ENCODE measurements at places on chromosomes 7 and 10. TPM values are rescaled to one million over a fixed set of nuclear protein-coding genes. Genes with fewer than 3 reads are reported as not detected.

PILRA gene
- not detected for total RNA-seq

FAM241B gene
- 4.3 TPM for total RNA-seq

TMEM270 gene
- total RNA-seq: not detected

SUN3 gene
- total RNA-seq: not detected

DDC gene
- total RNA-seq: not detected

OR2A1 gene
- not detected for total RNA-seq

ITIH2 gene
- not detected for total RNA-seq

HOXA2 gene
- total RNA-seq: not detected

LRRTM3 gene
- not detected for total RNA-seq

- DNase-seq: no peak
These were observed 47.2 kb downstream of the TMEM270 start for GRCh38 chr7:73908123-73908611.

DNA sequence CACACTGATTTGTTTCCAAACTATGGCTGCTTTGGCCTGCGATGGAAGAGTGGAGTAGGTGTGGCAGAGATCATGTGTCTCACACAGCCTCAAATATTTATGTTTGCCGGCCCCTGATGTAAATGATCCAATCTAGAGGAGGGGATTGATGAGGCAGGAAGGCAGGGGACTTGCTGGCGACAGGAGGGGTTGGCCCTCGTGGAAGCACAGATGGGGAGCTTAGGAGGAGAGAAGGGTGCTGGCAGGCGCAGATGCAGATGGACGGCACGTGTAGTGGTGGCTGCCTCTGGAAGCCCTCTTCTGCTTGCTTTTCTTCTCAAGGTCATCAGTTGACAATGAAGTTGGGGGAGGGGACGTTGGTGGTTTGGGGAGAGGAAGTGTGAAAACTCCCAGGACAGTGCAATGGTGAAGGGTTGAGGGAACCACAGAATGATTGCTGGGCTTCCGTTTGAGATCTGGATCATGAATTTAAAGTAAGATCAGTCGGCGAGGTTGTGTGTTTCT lies 15.4 kb downstream of the COL13A1 start:
- DNase-seq: no peak

DNA sequence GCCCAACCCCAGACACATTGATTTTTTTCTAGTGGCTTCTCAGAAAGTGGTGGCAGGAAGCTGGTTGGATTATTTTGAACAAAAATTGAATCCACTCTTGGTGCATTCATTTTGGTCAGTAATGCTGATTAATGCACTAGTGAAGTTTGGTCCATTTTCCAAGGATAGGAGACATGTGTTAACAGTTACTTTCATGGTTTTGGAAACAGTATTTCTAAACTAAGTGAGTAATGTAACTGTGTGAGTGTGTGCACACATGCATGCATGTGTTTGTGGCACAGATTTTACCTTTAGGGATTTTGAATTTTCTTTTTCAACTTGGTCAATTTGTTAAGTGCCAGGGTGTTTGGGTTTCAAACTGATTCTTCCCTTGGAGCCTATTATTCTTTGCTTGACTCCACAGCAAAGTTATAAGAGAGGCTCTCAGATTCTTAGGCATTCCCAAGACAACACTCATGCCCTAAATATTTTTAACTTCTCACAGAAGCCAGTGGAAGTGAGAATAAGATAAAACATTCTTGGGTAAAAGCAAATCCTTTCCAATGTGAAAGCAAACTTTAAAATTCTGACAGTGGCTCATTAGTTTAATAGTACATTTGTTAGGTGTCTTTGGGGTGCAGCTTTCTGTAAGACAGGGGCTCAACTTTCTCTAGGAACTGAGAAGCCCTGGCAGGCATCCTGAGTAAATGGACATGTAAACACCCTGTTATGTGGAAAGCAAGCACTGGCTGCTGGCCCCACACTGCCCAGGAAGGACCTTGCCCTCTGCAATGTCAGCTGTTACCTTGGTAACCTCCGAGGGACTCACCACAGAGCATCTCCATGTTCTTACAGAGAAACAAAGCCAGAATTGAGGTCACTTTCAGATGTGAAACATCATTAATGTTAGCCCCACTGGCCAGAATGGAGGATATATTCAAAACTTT lies 68.4 kb downstream of the ASAH2B start:
- DNase-seq: peak; percentile 43

DNA sequence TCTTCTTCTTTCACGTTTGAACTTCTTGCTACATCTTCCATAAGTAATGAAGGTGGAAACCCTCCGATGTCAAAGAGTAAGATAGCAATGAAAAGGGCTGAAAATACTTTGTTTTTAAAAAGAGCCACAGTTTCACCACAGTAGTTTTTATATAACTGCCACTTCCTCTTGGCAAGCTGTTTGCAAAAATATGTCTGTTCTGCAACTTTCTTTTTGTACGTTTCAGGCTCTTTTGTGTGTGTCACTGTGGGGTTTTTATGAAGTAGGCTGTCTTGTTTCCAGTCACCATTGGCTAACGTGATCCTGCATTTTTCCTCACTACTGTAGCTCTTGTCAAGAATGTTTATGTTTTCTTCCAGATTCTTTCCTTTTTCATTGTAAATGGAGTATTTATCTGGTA lies 55.6 kb downstream of the SLC16A9 start:
- no peak for DNase-seq

GRCh38 chr7:137975221-137975620 lies 26.7 kb downstream of the CREB3L2 start:
- no peak for DNase-seq

GRCh38 chr10:11194859-11195586 lies 177.4 kb downstream of the CELF2 start:
- DNase-seq: no peak

- no peak for DNase-seq
These were observed 178.7 kb upstream of the PODXL start for GRCh38 chr7:131735101-131735500.

DNA sequence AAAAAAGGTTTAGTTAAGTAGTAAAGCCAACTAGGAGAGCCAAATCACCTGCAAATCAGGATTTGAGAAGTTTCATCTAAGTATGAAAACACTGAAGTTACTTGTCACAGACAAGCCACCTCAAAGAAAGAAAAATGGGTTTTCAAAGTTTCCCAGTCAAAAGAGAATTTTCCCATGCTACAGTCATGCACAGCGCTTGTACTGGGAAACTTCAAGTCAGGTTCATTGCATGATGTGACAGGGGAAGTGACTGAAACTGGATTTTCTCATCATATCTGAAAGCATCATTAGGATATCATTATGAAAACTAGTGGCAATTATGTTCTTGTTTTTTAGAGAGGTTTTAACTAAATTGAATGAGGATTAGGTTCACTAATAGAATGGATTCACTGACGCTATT lies 167.0 kb downstream of the SGMS1 start:
- no peak for DNase-seq

DNA sequence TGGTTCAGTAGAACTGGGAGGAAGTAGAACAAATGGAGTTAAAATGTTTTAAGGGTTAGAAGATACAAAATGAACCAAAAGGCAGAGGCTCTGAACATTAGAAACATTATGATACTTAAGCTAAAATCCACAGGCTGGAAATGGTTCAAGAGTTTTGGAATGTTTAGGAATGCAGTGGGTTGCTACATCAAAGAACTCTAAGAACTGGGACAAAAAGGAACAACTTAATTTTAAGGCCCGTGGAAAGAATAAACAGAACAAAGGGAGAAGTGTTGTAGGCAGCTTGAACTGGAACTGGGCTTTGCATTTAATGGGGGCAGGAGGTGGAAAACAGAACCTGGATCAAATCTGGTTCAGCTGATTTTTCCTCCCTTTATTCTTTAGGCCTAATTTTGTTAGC lies 3.5 kb upstream of the C7orf25 start:
- DNase-seq: no peak

- DNase-seq: no peak
These were observed 8.4 kb downstream of the SFRP5 start for GRCh38 chr10:97763411-97763810.

GRCh38 chr7:102933763-102934162 lies 21.0 kb downstream of the LRRC17 start:
- DNase-seq: no peak

DNA sequence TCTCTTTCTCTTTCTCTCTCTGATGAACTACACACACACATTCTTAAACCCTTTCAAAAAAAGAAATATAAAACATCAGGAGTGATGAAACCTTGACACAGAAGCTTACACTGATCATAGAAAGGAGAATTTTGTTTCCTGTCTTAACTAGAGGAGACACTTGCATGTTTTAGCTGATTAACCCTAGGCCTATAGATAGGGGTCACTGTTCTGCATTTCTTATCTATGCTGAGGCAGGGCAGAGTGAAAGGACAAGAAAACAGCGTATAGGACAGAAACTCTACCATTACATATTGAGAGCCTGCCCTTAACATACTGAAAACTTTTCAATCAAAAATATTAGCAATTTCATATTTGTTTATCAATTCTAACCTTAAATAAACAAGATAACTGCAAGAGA lies 680.6 kb upstream of the MBL2 start:
- DNase-seq: no peak

DNA sequence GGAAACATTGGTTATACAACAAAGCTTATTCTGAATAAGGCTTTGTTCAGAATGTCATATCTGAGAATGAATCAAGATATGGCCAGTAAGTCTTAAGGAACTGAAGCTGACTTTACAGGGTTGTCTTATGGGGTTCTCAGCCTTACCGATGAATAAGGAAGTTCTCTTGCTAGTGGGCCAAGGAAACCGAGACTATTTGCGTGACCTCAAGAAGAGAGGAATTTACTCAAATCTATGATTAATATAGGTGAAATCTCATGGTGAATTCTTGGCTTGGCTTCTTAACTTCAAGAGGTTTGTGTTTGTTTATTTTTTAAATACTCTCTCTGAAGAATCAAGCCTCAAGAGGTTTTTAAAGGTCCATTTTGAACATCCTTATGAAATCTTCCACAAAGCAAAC lies 4.7 kb upstream of the MRLN start:
- no peak for DNase-seq

GRCh38 chr7:24905996-24906770 lies 73.8 kb downstream of the OSBPL3 start:
- DNase-seq: peak; percentile 9

DNA sequence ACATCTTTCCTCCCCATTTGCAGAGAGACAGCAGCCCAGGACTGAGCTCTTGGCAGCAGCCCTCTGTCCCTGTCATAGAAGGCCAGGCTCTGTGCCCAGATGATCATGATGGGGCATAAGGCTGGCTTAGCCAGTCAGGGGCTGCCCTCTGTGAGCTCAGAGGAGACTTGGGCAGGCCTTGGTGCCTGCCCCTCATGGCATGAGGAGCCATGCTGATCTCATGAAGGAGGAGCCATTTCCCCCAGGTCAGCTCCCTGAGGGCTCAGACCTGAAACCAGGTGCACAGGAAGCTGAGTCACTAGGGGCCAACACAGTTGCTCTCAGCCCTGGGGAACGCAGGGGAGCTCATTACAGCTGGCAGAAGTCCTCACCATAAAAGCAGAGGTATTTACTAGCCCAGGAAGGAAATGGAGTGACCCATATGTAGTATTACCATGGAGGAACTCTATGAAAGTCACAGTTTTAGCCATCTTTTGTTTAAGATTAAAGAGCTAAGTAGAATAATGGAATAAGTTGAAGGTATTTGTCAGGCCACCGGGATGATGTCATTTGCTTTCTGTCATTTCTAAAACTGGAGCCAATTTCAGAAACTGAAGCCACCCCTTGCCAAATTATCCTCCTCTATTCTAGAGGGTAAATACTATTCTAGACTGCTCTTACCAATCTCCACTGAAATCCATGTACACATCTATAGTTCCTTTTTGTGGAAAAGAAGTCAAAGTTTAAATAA lies 362.4 kb upstream of the ZNF32 start:
- DNase-seq: peak; percentile 13

GRCh38 chr10:125370578-125370977 lies 210.2 kb upstream of the CTBP2 start:
- no peak for DNase-seq

GRCh38 chr7:106068538-106068961 lies 43.6 kb downstream of the SYPL1 start:
- DNase-seq: no peak

GRCh38 chr10:22978287-22978686 lies 50.4 kb downstream of the ARMC3 start:
- no peak for DNase-seq

GRCh38 chr10:132196178-132197113 lies 9.7 kb downstream of the DPYSL4 start:
- DNase-seq: no peak

DNA sequence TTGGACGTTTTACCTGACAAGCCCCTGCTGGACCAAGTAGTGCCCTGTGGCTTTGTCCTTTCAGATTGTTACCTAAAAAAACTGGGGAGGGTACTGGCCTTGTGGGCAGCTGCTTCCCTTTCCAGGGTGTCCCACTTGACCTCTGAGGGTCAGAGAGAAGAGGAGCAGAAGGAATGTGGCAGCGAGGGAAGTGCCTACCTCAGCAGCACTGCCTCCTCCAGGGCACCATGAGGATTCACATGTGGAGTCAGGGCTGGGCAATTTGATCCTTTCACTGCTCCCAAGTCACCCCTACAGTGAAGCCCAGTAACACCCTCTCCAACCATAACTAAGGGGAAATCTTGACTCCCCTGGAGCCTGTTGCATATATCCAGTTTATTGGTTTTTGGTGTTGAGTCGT lies 64.6 kb downstream of the ITGB1 start:
- DNase-seq: no peak

DNA sequence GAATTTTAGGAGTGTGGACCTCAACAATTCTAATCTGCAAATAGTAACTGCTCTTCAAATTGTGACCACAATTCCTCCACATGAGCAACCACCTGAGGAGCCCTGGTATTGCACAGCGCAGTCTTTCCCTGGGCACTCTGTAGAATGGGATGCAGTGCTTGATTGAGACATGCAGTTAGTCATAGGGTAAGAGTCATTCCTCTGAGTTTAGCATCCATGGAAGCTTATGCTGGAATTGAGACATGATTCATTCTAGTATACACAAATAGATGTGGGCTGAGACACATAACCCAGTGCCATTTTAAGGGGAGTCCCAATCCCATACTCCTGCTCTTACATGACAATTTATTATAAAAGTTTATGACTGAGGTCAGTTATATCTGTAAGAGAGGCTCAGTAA lies 582.3 kb upstream of the CNTNAP2 start:
- DNase-seq: no peak

- no peak for DNase-seq
These were observed 124.4 kb upstream of the FGFR2 start for GRCh38 chr10:121722665-121723064.

GRCh38 chr10:24727786-24728185 lies 4.1 kb upstream of the ARHGAP21 start:
- DNase-seq: no peak

DNA sequence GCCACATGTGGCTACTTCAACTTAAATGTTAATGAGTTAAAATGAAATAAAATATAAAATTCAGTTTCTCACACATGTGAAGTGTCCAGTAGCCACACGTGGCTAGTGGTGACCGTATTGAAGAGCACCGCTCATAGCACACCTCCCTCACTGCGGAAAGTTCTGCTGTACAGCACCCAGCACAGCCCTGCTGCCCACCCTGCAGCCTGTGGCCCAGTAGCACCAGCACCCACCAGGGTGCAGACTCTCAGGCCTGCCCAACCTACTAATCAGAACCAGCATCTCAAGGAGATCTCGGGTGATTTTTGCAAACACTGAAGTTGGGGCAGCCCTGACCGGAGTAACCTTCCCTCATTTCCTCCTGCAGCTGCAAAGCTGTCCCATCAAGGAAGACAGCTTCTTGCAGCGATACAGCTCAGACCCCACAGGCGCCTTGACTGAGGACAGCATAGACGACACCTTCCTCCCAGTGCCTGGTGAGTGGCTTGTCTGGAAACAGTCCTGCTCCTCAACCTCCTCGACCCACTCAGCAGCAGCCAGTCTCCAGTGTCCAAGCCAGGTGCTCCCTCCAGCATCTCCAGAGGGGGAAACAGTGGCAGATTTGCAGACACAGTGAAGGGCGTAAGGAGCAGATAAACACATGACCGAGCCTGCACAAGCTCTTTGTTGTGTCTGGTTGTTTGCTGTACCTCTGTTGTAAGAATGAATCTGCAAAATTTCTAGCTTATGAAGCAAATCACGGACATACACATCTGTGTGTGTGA lies 162.8 kb upstream of the LANCL2 start:
- no peak for DNase-seq
